Bronchial epithelial cell (primary cell): ENCODE measurements at places on chromosomes 1 and 21. TPM values are rescaled to one million over a fixed set of nuclear protein-coding genes. Genes with fewer than 3 reads are reported as not detected.

A3GALT2 gene
- not detected in 2 replicates for total RNA-seq

TNNI3K gene
- 1.3 TPM in 2 replicates for total RNA-seq

OR2L13 gene
- not detected in 2 replicates for total RNA-seq

KRTAP19-1 gene
- total RNA-seq = not detected in 2 replicates

ALX3 gene
- total RNA-seq = not detected in 2 replicates

GSTM1 gene
- total RNA-seq = 0.90 and 2.6 TPM in 2 replicates

PRAMEF15 gene
- not detected in 2 replicates for total RNA-seq

ATP6V1G3 gene
- total RNA-seq = not detected in 2 replicates

ARHGAP30 gene
- 1.3 and 3.1 TPM in 2 replicates for total RNA-seq
